ENCODE measurements at places on chromosomes 16 and 17. TPM values are rescaled to one million over a fixed set of nuclear protein-coding genes. Genes with fewer than 3 reads are reported as not detected.

- DNase-seq, result no peak
Observed at GRCh38 chr17:871751-872519, 89.8 kb downstream of the MRM3 start.

- DNase-seq, result no peak
Observed at GRCh38 chr16:4094127-4094773, 22.0 kb downstream of the ADCY9 start.

DNA sequence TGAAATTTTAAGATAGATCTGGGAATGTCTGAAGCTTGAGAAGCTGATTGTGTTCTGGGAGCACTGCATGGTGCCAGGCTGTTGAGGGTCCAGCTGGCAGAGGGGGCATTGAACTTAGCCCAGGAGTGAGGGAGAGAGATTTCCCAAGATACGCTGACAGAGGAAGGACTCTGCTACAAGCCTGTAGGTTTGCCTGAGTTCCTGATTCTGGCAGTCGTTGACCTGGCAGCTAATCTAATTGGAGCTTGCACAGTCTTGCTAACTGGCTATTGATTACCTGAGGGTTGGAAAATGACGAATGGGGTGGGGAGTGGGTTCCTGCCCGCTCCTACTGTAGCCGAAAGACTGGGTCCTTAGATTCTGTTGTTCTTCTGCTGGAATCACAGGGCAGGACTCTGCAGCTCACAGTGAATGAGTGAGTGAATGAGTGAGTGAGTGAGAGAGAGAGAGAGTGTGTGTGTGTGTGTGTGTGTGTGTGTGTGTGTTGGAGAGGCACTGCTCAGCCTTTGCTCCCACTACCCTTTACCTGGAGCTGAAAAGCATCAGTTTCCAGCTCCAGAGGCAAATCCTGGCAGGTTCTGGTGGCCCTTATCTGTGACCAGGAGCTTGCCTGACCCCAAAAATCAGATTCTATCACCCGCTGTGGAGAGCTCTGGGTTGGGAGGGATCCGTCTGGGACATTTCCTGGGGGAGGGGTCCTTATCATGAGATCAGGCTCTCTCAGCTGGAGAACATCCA is 16.7 kb downstream of the CTRL start:
- no peak for DNase-seq

DNA sequence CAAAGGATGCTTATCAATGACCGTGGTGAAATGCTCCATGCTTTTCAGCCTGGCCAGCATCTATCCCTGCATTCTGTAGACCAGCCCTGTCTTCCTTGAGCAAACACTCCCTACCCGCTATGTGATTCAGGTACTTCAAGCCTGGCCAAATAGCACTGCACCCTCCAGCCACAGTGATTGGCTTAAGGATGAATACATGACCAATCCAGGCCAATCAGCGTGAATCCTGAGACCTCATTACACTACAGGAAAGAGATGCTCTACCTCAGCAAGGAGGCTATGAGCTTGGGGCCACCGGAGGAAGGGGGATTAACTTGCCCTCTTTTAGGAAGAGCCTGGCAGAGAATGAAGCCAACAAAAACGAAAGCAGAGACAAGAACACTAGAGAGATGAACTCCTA is 162.5 kb downstream of the ZNF423 start:
- DNase-seq, result no peak

DNA sequence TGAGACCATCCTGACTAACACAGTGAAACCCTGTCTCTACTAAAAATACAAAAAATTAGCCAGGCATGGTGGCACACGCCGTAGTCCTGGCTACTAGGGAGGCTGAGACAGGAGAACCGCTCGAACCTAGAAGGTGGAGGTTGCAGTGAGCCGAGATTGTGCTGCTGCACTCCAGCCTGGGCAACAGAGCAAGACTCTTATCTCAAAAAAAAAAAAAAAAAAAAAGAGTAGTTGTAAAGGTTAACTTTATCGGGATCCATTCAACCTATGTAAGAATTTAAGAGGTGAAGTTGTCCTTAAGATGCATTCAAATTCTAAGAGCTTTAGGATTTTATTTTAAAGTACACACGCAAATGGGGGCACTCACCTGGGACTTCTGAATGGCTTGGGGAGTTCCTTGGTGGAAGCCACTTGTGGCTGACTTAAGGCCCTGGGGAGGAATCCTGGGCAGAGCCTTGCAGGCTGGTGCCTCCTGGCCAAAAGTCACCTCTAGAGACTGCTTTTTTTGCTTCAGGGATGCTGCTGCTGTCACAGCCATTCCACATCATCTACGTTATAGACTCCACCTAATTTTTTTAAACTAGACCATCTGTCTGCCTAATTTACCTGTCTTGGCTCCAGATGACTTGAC is 3.3 kb downstream of the CTCF start:
- DNase-seq, result no peak

DNA sequence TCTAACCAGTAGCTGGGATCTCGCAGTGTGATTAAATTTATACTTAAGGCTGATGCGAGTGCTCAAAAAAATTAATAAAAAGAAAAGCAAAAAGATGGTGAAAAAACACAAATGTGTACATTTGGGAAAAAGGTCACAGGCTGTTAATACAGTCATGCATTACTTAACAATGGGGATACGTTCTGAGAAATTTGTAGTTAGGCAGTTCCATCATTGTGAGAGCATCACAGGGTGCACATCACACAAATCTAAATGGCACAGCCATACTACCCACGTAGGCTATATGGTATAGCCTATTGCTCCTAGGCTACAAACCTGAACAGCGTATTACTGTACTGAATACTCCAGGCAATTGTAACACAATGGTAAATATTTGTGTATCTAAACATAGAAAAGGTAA is 142.4 kb upstream of the MYOCD start:
- DNase-seq, result no peak

- no peak for DNase-seq
Observed at GRCh38 chr17:50495918-50496317, 12.3 kb upstream of the MYCBPAP start.

DNA sequence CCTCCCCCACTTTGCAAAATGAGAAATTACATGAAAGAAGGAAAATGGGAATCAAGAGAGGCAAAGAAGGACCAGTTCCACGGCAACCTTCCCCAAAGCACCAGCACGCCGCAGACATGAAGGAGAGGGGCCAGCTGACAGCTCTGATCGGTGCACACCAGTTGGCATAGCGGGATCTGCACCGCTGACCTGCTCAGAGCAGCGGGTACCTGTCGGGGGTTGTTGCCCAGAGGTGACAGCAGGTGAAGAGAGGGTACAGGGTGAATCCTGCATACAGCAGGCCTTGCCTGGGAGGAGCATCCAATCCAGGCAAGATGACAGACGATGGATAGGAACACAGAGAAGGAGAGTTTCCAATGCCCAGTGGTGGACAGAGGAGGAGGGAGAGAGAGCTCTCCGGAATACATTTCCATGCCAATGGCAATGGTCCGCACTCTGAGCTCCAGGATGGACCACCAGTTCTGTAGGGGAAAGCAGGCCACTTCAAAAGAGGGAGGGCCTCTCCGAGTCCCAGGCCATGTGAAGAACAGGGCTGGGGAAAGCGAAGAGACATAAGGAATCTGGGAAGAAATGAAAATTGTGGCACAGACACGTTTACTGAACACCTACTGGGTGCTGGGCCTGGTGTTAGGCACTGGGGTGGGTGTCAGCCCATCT is 24.0 kb downstream of the CEP295NL start:
- no peak for DNase-seq

DNA sequence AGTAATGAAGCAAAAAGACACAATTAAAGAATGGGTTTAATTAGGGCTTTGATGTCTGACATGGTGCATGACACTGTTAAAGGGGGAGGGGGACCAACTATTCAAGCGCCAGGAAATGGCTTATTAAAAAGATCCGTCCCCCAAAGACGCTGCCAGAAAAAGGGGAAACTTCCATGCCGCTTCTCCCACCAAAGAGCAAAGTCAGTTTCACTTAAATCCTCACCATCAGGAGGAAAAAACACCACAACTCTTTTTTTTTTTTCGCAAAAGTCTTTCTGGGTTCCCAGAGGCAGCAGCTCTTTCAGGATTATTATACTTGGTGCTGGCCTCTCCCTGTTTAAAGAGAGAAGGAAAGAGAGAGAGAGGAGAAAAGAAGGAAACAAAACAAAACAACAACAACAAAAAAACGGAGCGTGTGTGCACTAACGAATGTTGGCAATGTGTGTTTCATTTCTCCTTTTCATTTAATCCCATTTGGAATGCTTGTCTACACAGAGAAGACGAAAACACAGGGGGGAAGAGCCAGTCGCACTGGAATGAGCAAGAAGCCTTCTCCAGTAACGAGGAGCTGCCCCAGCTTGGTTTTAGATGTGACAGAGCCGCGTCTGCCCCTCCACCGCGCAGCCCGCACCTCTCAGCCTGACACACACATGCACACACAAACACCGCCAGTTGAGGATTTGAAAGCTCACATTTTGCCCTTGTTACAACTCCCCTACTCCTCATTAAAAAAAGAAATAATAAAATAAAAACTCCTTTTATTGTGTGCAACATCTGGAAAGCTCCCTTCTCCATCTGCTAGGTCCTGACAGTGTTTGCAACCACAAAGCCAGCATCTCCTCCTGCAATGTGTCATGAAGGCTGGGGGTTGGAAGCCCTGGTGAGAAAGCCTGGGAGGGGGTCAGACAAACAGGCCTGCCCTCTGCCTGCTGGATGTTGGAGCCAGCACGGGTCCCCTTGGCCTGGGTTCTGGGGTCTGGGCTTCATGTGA is 32.7 kb upstream of the AXIN2 start:
- no peak for DNase-seq

DNA sequence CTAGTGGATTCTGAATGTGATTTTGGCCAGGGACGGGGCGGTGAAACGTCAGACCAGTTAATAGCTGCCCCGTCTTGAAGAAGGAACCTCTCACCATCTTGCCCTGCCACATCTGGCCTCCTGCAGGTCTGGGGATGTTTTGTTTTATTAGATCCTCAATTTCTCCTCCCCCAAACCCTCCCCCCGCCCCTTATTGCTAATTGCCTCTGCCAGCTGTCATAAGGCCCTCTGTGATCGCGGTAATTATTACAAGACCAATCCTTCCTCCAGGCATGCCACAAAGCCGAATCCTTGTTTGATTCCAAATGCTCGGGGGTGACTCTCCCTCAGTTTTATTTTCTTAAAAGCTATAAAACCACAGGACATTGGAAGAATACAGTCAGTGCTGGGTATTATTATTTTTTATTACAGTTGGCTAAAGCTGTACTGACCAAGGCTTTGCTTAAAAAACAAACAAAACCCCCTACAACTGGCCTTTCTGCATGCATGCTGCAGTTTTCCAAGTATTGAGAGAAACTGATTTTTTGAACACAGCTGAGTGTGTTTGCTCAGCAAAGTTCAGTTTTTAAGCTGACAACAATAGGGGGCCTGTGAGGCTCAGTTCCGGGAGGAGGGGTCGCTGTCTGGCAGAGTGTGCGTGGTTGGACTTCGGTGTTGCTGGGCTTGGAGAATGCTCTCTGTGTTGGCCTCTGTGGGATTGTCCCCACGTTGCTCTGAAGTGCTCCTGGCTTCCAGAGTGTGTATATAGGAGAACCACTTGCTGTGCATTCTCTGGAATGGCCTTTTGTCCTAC is 1.7 kb downstream of the KSR1 start:
- DNase-seq, result no peak

- DNase-seq, result no peak
Observed at GRCh38 chr17:61822326-61823285, 40.7 kb downstream of the BRIP1 start.

DNA sequence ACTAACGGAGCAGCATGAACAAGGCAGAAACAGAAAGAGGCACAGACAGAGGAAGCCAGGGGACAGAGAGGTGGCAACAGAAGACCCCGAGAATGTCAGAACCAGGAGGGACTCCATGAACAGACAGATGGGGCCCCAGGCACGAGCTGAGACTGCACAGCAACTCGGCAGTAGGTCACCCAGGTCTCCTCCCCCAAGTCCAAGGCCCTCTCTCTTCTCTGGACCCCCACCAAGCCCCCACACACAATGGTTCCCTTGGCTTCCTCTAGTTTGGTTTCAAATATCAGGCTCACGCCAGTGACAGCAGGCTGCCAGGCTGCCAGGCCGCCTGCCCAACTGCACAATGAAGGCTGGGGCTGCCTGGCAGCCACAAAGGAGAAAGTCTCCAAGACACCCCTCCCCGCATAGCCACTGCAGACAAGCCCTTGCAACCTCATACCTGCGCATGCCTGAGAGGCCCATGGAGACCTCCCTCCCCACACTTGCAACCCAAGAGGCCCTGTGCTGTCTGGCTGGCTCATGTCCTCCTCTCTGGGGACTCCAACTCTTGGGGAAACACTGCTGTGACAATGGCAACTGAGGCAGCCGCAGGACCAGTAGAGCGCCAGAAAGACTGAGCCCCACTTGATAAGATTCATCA is 54.8 kb downstream of the PIMREG start:
- no peak for DNase-seq

DNA sequence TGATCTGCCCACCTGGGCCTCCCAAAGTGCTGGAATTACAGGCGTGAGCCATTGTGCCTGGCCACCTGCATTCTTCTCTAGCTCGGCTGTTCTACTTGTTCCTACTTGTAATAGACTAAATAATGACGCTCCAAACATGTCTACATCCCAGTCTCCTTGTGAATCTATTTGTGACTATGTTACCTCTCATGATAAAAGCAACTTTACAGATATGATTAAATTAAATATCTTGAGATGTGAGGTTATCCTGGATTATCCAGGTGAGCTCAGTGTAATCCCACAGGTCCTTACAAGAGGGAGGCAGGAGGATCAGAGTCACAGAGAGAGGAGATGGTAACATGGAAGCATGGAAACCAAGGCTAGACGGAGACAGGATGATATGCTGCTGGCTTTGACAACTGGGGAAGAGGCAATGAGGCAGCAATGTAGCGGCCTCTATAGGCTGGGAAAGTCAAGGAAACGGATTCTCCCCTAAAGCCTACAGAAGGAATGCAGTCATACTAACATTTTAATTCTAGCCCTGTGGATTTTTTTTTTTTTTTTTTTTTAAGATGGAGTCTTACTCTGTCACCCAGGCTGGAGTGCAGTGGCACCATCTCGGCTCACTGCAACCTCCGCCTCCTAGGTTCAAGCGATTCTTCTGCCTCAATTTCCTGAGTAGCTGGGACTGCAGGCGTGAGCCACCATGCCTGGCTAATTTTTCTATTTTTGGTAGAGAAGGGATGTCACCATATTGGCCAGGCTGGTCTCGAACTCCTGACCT is 5.0 kb upstream of the LASP1 start:
- DNase-seq, result no peak

DNA sequence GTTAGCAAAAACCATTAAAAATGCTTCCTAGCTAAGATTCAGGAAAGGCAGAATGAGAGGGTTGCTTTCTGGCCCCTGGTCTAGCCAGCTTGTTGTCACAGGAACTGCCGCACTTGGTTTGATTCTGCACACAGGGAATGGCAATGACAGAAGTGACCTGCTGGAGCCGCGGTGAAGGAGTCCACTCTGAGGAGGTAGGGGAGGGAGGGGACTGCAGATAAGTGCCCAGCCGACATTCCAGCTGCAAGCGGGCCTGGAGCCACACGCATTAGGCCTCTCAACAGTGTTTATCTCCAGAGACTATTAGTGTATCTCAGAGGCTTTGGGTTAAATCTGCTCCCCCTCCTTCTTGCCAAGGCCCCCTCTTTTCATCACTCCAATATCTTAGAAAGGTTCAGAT is 38.6 kb downstream of the CDRT15 start:
- DNase-seq, result no peak

- no peak for DNase-seq
Observed at GRCh38 chr17:34999456-34999855, 19.1 kb downstream of the LIG3 start.

Gene TEFM
- total RNA-seq, result 15.8 TPM

Gene MRPS23
- total RNA-seq, result 22.8 TPM

Gene SLC12A3
- not detected for total RNA-seq

Gene PLLP
- 2.6 TPM for total RNA-seq

Gene RAP1GAP2
- 7.7 TPM for total RNA-seq

Gene ZNF423
- 12.5 TPM for total RNA-seq

Gene SDR42E2
- not detected for total RNA-seq
